ENCODE measurements at places on chromosomes 4 and X. TPM values are rescaled to one million over a fixed set of nuclear protein-coding genes. Genes with fewer than 3 reads are reported as not detected.

KLHL13 gene
- 12.4 TPM for total RNA-seq

STBD1 gene
- total RNA-seq: 0.47 TPM

ELOVL6 gene
- 44.8 TPM for total RNA-seq

GAGE1 gene
- not detected for total RNA-seq

CCDC158 gene
- not detected for total RNA-seq

HSFX3 gene
- not detected for total RNA-seq

LGI2 gene
- total RNA-seq: 7.3 TPM

DCAF4L1 gene
- total RNA-seq: 0.18 TPM

DCLK2 gene
- total RNA-seq: 0.42 TPM

MTNR1A gene
- total RNA-seq: 1.6 TPM

ZFP42 gene
- total RNA-seq: 7.9 TPM

ASB11 gene
- not detected for total RNA-seq

FGFBP1 gene
- total RNA-seq: not detected

ARAP2 gene
- total RNA-seq: 5.4 TPM

KIF4A gene
- total RNA-seq: 47.5 TPM

IL1RAPL2 gene
- 0.13 TPM for total RNA-seq

C4orf36 gene
- total RNA-seq: 1.2 TPM

HTATSF1 gene
- total RNA-seq: 66.9 TPM

ADRA2C gene
- 16.5 TPM for total RNA-seq

POU3F4 gene
- total RNA-seq: 0.09 TPM

MAGEC3 gene
- 0.18 TPM for total RNA-seq

SLC39A8 gene
- 68.7 TPM for total RNA-seq

GRPR gene
- 19.8 TPM for total RNA-seq

VCX3A gene
- total RNA-seq: not detected

SPOCK3 gene
- total RNA-seq: 21.5 TPM

DCAF8L2 gene
- total RNA-seq: not detected

GLOD5 gene
- total RNA-seq: not detected

LAGE3 gene
- 34.1 TPM for total RNA-seq

MYL5 gene
- total RNA-seq: 20.0 TPM

EPHA5 gene
- 0.09 TPM for total RNA-seq

S100G gene
- total RNA-seq: not detected

SATL1 gene
- total RNA-seq: 0.38 TPM

DUX4 gene
- not detected for total RNA-seq

FABP2 gene
- total RNA-seq: not detected

NOX1 gene
- total RNA-seq: not detected

LRP2BP gene
- total RNA-seq: 1.7 TPM

HPGDS gene
- total RNA-seq: not detected

WDFY3 gene
- total RNA-seq: 102 TPM

WDR44 gene
- total RNA-seq: 71.7 TPM

ODAPH gene
- not detected for total RNA-seq

GPR119 gene
- total RNA-seq: not detected

PITX2 gene
- 25.4 TPM for total RNA-seq

SPATA18 gene
- 1.4 TPM for total RNA-seq

PCDH11X gene
- 0.99 TPM for total RNA-seq

HMGN5 gene
- 13.2 TPM for total RNA-seq

NAA11 gene
- total RNA-seq: not detected

AWAT2 gene
- total RNA-seq: not detected

SGMS2 gene
- 0.68 TPM for total RNA-seq

PRPS1 gene
- 62.7 TPM for total RNA-seq

SMIM43 gene
- not detected for total RNA-seq

ITGB1BP2 gene
- total RNA-seq: 6.1 TPM

XPNPEP2 gene
- total RNA-seq: 0.17 TPM

SOD3 gene
- 5.4 TPM for total RNA-seq

CASP3 gene
- 73.4 TPM for total RNA-seq

Measured in endodermal cell (in vitro differentiated cells).